ENCODE measurements at places on chromosomes 11 and 22. TPM values are rescaled to one million over a fixed set of nuclear protein-coding genes. Genes with fewer than 3 reads are reported as not detected.

C22orf23 gene
- 3.0 TPM for total RNA-seq

CCDC116 gene
- 0.16 TPM for total RNA-seq

NRXN2 gene
- total RNA-seq = not detected

GAL gene
- 31.7 TPM for total RNA-seq

SAA1 gene
- total RNA-seq = not detected

TMEM191B gene
- 2.2 TPM for total RNA-seq

SYT7 gene
- 1.5 TPM for total RNA-seq

CECR2 gene
- 0.91 TPM for total RNA-seq

NAALADL1 gene
- 38.9 TPM for total RNA-seq

Measured in epithelial cell of alveolus of lung (primary cell).